ENCODE measurements at places on chromosomes 5 and 9.

DNA sequence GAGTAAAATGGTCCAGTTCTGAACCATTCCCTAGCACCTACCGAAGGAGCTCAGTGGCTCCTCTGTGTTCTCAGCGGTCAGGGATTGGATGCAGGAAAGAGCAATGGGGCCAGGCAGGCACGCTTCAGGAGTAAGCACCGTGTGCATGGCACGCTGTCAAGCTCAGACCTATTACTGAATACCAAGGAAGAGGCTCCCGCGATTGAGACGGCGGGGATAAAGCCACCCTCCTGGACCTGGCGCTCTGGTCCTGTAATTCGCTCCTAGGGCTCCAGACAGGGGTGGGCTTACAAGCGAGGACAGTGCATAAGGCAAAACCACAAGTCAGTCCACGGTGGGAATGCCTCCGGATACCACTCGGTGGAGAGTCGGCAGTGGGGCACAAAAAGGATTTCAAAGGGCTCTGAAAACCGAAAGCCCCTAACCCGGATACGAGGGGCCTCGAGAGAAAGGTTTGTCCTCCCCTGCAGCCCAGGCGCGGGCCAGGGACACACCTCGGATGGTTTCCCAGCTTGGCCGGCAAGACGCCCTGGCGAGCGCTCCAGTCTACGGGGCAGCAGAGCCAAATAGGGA lies 988 bp downstream of the OXCT1 start:
- no peak for DNase-seq

DNA sequence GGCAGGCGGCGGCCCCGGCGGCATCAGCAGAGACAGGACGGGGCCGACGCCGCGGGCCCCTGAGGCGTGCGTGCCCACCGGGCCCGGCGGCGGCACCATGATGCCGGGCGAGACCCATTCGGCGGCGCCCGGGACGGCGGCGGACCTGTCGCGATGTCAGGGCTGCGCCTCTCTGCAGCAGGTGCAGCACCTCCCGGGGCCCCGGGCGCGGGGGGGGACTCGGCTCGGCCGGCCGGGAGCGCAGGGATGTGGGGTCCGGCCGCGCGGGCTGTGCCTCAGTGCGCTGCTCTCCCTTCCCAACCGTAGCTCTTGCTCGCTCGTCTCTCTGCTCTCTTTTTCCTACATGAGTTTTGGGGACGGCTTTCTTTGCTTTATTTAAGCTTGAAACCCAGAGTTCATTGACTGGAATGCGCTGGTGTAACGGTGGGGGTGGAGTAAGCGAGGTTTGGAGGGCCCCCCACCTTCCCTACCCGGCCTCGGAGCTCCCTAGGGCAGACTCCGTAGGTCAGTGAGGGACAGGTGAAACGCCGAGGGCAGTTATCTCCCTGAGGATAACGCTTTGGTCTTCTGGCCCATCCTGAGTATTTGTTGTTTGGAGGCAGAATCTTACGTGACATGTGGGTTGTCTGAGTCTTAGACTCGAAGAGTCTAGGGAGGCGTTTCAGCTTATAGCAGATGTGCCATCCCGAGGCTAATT lies 490 bp downstream of the ICE1 start:
- no peak for DNase-seq

DNA sequence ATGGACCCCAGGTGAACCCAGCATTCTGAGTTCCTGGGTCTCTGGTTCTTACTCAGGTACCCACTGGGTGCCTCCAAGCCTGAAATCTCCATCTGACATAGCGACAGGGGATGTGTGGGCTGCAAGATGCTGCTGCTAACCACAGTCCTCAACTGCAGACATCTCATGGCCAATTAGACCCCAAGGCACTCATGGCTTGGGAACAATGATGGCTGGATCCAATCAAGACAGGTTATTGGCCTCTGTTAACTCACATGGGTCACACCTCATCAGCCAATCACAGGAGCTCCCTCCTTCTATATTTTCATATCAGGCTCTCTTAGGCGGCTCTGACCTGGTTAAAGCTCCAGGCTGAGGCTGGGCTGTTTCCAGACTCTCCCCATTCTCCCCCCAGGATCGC lies 57.0 kb downstream of the CXXC5 start:
- no peak for DNase-seq

GRCh38 chr5:73355108-73355507 lies 93.5 kb downstream of the FOXD1 start:
- DNase-seq: no peak

GRCh38 chr5:76958991-76959767 lies 6.3 kb downstream of the CRHBP start:
- peak; percentile 58 for DNase-seq

- DNase-seq: no peak
These were observed 46.8 kb downstream of the FREM1 start for GRCh38 chr9:14863402-14863801.

DNA sequence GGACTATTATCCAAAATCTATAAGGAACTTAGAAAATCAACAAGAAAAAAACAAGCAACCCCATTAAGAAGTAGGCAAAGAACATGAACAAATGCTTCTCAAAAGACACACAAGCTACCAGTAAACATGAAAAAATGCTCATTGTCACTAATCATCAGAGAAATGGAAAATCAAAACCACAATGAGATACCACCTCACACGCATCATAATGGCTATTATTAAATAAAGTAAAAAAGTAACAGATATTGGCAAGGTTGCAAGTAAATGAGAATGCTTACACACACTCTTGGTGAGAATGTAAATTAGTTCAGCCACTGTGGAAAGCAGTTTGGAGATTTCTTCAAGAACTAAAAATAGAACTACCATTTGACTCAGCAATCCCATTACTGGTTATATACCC lies 167.0 kb upstream of the DMRTA1 start:
- DNase-seq: no peak

DNA sequence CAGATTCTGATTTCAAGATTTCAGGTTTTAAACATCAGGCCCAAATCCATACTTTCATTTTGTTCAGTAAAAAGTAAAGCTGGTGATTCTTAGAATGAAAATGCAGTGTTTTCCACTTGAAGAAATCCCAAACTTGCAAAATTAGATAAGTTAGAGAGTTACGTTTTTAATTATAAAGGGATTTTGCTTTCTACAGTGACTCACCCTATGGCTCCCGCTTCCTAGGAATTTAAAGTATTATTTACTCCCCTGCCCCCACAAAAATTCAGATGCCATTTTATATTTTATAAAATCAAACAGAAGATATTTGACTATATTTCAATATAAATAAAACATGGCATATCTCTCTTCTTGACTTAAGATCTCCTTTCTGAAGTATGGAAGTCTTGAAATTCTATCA lies 402.9 kb downstream of the ZSWIM6 start:
- no peak for DNase-seq

GRCh38 chr5:38806775-38807258 lies 39.0 kb upstream of the OSMR start:
- DNase-seq: peak; percentile 63

DNA sequence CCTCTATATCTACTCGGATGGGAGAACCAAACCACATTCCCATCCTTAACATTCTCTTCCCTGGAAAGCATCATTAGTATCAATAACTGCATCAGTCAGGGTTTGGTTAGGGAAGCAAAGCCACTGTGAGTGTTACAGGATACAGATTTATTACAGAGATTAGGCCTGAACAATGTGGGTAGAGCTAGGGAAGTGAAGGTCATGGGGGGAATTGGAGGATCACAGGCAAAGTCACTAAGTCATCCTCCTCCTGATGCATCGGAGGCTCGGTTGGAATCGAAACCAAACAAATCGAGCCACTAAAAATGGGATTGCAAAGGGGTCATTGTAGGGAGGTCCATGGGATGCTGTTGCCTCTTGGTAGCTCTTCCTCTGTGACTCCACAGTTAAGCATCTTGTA lies 61.8 kb upstream of the ZBTB43 start:
- DNase-seq: no peak

GRCh38 chr9:113398796-113399195 lies 2.3 kb downstream of the ALAD start:
- DNase-seq: no peak

DNA sequence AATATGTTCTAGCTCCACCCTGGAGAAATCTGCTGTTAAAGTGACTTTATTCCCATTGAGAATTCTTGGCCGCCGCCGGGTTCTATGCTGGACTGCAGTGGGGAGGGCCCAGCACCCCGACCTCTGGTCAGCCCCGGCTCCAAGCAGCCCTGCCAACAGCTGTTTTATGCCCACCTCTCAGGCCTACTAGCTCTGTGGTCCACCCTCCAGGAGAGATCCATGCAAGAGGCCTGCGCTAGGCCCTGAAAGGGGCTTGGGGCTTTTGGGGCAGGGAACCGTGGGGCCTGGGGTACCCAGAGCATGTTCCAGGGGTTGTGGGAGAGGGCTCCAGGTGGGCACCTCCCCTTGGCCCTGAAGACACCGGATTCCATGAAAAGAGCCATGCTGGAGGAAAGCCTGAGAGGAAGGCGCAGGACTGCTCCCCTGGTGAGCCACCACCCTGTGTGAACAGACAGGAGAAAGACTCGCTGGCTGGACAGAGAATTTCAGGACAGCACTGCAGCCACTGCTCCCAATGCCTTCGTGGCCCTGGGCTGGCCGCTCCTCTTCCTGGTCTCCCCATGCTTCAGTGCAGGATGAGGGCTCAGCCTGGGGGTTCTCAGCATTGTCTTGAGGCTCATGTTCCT lies 44.6 kb upstream of the RUFY1 start:
- no peak for DNase-seq

DNA sequence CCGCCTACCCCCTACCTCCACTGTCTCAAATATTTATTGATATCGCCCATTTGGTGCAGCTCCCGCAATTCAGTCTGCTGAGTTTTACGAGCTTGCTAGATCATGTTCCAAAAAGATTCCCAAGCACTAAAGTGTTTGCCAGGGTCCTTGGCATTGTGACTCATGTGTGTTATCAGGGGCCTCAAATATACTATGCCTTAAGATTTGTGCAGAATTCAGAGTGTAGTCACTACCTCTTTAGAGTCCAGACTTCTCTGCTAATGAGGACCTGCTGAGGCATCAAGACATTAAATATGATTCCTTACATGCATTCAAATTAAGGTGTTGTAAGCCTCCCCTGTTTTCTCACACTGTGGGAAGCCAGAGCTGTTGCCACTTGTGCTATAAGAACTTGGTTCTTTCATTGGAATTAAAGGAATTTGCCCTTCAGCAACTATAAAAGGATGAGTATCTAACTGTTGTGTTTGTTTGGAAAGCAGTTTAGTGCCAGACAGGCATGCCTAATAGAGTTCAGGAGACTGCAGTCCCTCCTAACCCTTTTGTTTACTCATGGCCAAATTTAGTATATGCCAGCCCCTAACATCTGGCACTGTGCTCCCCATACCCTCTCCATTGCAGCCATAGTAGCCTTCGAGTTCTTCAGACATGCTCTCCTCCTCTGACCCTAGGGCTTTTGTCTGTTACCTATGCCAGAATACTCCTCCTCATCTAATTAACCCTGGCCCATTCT lies 316.4 kb downstream of the NR3C1 start:
- DNase-seq: no peak

GRCh38 chr5:34035756-34036155 lies 7.3 kb downstream of the C1QTNF3 start:
- DNase-seq: no peak

GRCh38 chr5:108264533-108264932 lies 117.4 kb downstream of the FBXL17 start:
- DNase-seq: no peak

GRCh38 chr9:29060041-29060440 lies 1486.8 kb upstream of the C9orf72 start:
- DNase-seq: no peak

- no peak for DNase-seq
These were observed 185.3 kb downstream of the PCSK1 start for GRCh38 chr5:96247708-96248107.

DNA sequence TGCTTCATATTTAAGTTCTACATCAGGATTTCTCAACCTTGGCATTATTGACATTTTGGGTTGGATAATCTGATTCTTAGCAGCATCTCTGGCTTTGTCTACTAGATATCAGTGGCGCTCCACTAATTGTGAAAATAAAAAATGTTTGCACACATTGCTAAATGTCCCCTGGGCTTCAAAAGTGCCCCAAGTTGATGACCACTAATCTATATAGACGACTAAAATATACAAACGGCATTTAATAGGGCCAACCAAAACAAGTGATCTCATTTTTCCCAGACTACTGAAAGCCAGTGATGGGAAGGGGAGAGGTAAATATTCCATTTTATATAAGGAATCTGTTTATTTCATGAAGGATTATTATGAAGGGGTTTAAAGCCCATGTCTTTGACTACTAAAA lies 118.6 kb downstream of the HOMER1 start:
- DNase-seq: no peak

DNA sequence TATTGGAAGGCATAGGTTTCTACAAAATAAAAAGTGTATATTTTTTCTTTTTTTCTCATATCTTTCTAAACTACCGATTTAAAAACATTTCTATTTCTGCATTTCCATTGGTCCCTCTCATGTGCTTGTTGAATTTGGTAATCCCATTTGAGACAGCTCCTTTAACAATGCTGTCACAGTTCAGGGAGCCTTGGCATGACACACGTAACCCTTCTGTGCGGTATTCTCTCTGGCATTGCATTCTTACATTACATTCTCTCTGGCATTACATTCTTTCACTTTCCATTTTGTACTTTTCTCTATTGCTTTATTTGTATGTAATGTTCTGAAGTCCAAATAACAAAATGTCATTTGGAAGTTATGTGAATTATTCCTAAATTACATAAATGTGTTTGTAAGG lies 150.7 kb upstream of the RASGRF2 start:
- no peak for DNase-seq

- DNase-seq: no peak
These were observed 232.9 kb downstream of the GOLPH3 start for GRCh38 chr5:31941151-31941755.

- no peak for DNase-seq
These were observed 156.5 kb downstream of the PSAT1 start for GRCh38 chr9:78453450-78453849.

DNA sequence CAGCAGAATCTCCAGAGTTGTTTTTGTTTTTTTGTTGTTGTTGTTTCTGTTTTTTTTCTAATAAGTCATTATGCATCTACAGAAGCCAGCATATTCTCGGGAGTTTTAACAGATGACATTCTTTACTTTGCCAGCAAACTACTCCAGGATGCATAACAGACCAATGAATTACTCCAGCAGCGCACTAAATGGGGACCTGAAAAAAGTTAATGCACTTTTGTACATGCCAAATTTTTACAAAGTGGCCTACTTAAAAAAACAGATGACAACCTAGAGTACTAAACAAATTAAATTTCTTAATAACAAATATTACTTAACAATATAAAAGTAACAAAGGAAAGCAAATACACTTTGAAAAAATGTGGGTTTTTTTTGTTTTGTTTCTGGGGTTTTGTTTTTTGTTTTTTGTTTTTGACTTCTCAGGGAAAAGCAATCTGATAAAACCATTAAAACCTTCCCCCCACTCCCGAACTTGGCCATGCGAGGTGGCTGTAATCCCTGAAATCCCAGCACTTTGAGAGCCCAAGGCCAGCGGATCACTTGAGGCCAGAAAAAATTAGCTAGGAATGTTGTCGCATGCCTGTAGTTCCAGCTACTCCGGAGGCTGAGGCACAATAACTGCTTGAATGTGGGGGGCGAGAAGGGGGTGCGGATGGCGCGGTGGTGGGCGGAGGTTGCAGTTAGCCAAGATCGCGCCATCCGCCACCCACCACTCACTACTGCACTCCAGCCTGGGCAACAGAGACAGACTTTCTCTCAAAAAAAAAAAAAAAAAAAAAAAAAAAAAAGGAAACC lies 352.4 kb downstream of the CETN3 start:
- DNase-seq: no peak

GRCh38 chr5:174358276-174358675 lies 312.8 kb downstream of the NSG2 start:
- no peak for DNase-seq

Data from activated CD4-positive, alpha-beta T cell treated with anti-CD3 and anti-CD28 coated beads, Interleukin-10, Interleukin-2, amounts not matched to agents 100 ng/mL and 50 ng/mL, durations not matched to agents 16 hours and 8 hours (primary cell).